Central memory CD4-positive, alpha-beta T cell (primary cell): ENCODE measurements at places on chromosomes 1 and 21.
A peak's percentile ranks its signal among the peaks of the same experiment; 100 is the strongest.

DNA sequence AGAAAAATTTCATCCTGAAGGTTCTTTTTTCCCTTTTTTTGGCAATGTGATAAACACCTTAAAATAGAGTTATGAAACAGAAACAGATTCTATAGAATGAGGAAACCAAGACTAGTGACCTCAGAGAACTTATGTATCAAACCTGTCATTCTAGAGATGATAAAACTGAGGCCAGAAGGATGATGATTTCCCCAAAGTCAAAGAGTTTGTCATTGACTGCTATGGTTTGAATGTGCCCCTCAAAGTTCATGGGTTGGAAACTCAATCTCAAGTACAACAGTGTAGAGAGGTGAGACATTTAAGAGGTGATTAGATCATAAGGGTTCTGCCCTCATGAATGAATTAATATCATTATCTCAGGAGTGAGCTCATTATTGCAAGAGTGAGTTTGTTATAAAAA, 13.7 kb upstream of the BEND5 start:
- DNase-seq: no peak

DNA sequence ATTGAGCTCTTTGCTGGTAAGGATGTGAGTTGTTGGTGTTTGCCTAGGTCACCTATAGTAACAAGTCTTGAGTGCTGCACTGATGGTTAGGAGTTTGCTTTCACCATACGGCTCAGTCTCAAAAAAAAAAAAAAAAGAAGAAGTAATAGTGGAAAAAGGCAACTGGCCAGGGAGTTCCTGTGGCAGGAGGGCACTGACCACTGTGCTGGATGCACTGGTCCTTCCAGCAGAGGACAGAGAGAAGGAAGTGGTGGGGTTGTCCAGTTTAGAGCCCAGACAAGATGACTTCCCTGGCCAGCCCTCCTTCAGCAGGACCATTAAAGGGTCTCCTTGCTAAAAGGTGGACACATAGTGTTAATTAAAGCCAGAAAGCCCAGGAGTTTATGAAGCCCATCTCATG, 11.9 kb upstream of the PTCH2 start:
- no peak for DNase-seq

DNA sequence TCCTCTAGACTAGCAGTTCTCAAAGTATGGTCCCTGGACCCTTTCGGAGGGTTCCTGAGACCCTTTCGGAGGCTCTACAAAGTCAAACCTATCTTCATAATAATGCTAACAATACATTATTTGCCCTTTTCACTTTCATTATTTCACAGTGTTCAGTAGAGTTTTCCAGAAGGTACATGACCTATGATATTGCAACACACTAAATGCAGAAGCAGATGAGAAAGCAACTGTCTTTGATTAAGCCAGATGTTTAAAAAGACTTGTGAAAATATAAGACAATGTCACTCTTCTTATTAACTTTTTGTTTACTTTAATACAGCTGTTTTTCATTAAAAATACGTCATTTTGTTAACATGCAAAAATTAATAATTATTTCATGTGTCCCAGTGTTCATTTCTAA, 5.8 kb downstream of the KCNJ10 start:
- DNase-seq: no peak

- no peak for DNase-seq
These were observed 116.8 kb downstream of the CASZ1 start for GRCh38 chr1:10679496-10680220.

GRCh38 chr1:248710305-248710900, 7.8 kb upstream of the OR14I1 start:
- DNase-seq: no peak

DNA sequence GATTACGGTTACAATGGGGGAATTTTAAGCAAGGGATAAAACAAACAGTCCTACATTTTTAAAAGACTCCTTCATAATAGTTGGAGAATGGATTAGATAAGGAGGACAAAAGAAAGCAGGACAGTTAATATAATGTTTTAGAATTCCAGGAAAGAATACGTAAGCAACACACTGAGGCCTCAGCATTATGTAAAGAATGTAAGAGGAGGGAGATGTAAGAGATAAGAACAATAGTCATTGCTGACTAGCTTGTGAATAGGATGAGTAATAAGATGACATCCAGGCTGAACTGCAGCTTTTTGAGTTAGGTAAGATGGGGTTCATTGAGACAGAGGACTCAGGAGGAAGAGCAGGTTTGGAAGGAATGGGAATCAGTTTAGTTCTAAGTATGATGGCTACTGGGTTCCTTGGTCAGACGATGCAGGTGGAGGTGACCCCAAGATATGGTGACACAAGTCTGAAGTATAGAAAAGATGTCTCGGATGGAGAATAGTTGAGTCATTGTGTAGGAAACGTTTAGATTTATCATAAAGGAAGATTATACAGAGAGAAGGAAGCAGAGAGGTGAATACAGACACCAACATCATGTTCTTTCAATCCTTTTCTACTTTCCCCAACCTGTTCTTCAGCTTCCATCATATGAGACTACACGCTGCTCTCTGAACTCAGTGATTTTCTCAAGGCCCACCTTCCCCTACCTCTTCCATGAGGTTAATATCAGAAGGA, 372.8 kb downstream of the PTBP2 start:
- DNase-seq: no peak

GRCh38 chr1:158039380-158039779, 45.9 kb downstream of the KIRREL1 start:
- DNase-seq: no peak

DNA sequence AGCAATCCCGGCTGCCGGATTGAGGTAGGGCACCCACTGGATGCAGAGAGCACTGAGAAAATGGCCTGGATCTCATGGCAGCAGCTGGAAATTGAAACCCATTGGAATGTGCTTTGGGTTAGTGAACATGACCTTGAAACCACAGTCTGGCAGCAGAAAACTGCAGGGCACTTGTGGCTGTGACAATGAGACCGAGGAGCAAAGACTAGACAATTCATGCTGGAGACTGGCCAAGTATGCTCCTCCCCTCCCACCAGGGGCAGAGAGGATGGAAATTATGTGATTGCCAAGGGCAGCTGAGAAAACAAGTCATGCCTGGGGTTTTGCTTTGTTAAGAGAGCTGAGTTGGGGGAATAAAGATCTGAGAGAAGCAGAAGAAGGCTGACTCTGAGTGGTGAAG, 60.7 kb downstream of the ZNF697 start:
- no peak for DNase-seq

- no peak for DNase-seq
These were observed 4.2 kb downstream of the HTR6 start for GRCh38 chr1:19668888-19669287.

GRCh38 chr1:40133839-40134238, 27.3 kb upstream of the RLF start:
- DNase-seq: no peak

DNA sequence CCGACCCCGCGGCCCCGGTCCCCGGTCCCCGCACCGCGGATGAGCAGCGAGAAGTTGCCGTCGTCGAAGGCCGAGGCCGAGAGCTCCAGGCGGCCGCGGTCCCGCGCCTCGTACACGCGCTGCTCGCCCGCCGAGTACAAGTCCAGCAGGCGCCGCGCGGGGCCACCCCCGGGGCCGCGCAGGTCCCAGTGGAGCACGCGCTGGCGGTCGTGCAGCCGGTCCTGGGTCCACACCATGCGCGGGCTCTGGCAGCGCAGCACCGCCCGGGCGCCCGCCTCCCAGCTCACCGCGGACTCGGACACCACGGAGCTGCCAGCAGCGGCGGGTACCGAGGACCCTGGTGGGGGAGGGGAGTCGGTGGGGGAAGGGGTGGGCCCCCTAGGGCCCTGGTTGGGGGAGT, 2.9 kb downstream of the MXRA8 start:
- DNase-seq: no peak

DNA sequence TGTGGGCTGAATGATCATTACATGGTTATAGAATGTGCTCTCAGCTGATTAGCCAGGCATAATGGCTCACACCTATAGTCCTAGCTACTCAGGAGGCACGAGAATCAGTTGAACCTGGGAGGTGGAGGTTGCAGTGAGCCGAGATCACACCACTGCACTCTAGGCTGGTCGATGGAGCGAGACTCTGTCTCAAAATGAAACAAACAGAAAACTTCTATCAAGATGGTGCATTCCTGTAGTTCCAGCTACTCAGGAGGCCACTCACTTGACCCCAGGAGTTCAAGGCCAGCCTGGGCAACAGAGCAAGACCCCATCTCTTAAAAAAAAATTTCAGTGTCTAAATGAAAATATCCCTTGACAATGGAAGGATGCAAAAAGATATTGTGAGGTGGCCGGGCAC, 10.9 kb downstream of the TIMM17A start:
- no peak for DNase-seq

- no peak for DNase-seq
These were observed 88.5 kb upstream of the TLR5 start for GRCh38 chr1:223231581-223231980.

GRCh38 chr1:219439376-219439775, 173.5 kb downstream of the ZC3H11B start:
- DNase-seq: no peak

- DNase-seq: no peak
These were observed 27.0 kb downstream of the ZC3H11B start for GRCh38 chr1:219585837-219586455.

GRCh38 chr1:62269851-62270495, 49.3 kb downstream of the KANK4 start:
- no peak for DNase-seq

DNA sequence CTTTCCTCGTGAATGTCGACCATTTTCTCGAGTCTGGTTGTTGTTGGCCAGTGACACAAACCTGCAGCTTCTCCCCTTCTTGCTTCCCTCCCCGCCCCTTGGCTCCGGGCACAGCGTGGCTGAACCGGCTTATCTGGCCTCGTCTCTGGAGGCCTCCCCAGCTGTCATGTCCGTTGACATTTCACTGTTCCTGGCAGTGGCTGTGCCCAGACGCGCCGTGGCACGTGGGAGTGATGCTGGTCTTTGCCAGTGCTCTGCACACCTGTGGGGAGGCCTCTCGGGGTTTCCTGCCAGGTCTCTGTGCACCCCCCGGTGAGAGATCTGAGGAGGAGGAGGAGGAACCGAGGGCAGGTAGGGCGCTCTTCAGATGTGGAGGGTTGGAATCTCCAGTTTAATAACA, 23.7 kb downstream of the SKI start:
- no peak for DNase-seq

- no peak for DNase-seq
These were observed 87.1 kb upstream of the IPO9 start for GRCh38 chr1:201741763-201742342.

DNA sequence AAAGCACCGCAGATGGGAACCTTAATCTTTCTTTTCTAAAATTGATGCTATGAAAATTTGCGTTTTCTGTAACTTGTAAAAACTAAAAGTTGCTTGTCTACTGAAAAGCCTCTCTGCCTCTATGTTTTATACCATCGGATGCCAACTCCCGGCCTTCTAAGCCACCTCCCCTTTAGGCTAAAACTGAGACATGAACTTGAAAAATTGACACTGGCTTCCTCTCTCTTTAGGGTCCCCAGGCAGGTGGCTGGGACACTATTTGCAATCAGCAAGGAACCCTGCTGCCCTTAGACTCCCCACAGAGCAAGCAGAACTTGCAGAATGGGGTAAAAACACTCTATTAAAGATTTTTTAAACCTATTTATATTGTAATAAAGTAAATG, 151.1 kb upstream of the CAMK1G start:
- DNase-seq: no peak

GRCh38 chr1:169163059-169163458, 56.6 kb downstream of the ATP1B1 start:
- no peak for DNase-seq

DNA sequence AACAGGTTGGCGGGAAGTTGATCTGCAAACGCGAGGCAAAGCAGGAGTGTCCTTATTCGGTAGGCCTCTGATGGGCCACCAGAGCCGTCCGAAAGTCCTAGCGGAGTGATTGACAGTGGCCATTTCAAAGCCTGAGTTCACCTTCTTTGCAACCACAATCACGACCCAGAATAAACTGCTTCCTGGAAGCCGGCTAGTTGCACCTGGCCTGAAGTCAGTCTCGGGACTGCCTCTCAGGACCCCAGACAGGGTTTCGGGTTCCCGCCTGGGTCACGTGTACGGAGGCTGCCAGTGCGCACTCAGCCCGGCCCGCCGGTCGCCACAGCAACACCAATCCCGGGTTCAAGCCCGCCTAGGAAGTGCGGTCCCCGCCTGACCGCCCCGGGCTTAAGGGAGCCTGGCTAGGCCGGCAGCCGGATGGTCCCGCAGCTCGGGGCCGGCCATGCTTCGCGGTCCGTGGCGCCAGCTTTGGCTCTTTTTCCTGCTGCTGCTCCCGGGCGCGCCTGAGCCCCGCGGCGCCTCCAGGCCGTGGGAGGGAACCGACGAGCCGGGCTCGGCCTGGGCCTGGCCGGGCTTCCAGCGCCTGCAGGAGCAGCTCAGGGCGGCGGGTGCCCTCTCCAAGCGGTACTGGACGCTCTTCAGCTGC, at the start of gene TOR3A:
Gene TOR3A (plus strand): TSS at position 384 of the 646 bp plus-strand sequence. CDS start 59 bp downstream, at position 443.
- DNase-seq: peak; percentile 76

GRCh38 chr1:235424092-235424491, 56.9 kb downstream of the TBCE start:
- DNase-seq: no peak

DNA sequence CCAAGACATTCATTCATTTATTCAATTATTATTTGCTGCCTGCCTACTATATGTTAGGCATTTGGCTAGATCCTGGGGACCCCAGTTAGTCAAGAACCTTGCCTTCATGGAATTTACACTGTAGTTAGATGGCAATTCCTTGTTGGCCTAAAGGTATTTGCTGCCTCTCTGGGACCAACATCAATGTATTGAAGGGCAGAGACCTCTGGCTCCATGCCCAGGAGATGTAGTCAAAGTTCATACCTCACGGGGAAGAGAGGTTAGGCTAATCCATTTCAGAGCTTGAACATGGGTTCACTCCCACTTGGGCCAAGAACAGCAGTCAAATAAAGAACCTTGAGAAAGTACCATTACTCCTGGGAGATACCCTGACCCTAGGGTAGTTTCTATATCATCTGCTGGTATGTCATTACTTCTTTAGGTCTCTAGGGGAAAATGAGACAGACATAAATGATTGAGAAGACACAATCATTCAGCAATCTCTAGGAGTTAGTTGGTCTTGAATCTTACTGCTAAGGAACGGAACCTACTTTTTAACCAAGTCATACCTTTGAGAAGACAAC, 32.0 kb downstream of the SORT1 start:
- DNase-seq: no peak

GRCh38 chr1:10687782-10688408, 108.6 kb downstream of the CASZ1 start:
- no peak for DNase-seq

- no peak for DNase-seq
These were observed 25.2 kb upstream of the DYRK1A start for GRCh38 chr21:37341254-37341960.

DNA sequence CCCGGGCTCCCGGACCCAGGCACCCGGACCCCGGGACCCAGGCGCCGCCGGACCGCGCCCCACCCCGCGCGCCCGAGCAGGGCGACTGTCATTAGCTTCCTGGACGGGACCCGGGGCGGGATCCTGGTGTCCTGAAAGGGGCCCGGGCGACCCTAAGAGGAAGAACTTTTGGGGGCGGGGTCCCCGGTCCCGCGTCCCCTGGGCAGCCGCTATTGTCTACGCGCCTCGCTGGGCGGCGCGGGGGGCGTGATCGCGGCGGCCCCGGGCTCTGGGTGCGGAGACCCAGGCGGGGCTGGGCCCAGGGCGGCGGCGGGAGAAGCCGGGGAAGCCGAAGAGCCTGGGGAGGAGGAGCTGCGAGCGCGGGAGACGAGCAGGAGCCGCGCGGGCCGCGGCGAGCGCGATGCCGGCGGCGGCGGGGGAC, 465 bp downstream of the HUNK start:
- DNase-seq: no peak

- peak; percentile 88 for DNase-seq
These were observed 56.1 kb downstream of the ATP2B4 start for GRCh38 chr1:203682473-203683383.

- DNase-seq: no peak
These were observed 227.6 kb downstream of the RGS7 start for GRCh38 chr1:241129207-241129960.

GRCh38 chr1:5941671-5942070, 50.6 kb downstream of the NPHP4 start:
- no peak for DNase-seq
